Activated naive CD8-positive, alpha-beta T cell treated with anti-CD3 and anti-CD28 coated beads, Interleukin-2, amount 10 ng/mL, durations not matched to agents 7 days and 5 days (primary cell): ENCODE measurements at places on chromosomes 7 and 10. TPM values are rescaled to one million over a fixed set of nuclear protein-coding genes. Genes with fewer than 3 reads are reported as not detected.

DNA sequence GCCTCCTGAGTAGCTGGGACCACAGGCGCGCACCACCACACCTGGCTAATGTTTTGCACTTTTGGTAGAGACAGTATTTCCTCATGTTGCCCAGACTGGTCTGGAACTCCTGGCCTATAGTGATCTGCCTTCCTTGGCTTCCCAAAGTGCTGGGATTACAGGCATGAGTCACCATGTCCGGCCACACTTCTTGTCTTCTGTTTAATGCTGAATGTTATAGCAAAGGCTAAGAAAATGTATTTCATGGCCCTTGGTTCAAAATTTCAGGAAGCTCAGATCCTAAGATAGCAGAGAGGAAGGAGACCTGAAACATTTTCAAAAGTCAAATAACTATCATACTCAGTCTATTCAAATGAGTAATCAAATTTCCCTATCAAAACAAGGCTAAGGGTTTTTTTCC, 229.6 kb downstream of the BAMBI start:
- H3K4me3 ChIP-seq, result no peak overlapping the region
- no peaks in the 10 kb centered on the region for H3K36me3 ChIP-seq

DNA sequence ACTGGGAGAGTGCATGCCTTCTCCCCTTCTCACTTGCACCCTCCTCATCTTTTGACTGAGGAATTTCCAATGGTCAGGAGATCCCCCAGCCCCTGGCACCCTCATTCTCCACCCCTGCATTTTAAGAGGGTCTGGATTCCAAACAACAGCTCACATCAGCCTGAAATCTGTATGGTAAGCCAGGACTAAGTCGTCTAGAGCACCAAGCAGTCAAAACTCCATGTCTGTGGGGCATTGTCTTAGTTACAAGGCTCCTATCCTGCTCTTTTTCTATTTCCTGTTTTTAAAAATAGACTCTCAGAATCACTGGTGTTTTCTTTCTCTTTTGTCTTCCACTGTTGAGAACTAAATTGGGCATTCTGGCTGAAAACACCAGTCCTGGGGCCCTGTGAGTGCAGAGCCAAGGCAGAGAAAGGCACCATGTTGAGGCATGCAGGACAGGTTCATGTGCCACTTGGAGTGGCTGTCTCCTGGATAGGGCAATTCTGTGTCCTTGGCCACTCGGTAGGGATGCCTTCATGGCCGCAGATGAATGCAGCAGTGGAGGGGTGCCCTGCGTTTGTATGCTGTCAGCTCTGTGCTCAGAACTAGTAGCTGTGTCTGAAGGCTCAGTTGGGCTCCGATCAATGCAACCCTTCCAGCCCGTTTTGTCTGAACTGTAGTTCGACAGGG, 216.6 kb upstream of the YAE1 start:
- no peak overlapping the region for H3K27ac ChIP-seq
- no peak for DNase-seq
- H3K36me3 ChIP-seq, result no peaks in the 10 kb centered on the region
- H3K27me3 ChIP-seq, result peaks cover 12% of the 10 kb centered on the region
- no peaks in the 10 kb centered on the region for H3K4me1 ChIP-seq

DNA sequence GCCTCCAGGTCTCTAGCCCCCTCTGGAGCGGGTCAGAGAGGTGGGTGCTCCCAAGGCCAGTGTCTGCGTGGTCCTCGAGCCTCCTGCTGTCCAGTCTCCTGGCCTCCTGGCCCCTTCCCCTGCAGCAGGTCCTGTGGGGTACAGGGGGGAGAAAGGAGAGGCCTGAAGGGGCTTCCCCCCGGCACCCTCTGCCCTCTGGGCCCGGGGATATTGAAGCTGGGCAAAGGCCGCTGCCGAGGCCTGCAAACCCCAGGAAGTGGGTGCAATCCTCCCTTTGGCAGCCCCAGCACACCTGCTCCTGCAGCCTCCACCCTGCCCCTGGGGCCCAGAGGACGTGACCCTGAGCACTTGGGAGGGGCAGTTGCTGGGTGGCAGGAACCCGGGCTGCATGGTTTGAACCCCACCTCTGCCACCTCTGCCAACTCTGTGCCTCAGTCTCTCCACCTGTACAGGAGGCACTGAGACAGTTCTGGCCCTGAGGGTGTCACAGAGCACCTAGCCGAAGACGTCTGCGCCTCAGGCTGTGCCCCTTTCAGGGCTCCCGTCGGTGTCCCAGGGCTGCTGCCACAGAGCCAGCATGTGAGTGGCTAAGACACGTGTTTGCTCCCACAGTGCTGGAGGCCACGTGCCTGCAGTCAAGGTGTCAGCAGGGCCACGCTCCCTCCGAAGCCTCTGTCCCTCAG, 59.1 kb upstream of the INPP5A start:
- H3K27me3 ChIP-seq, result peaks cover 22% of the 10 kb centered on the region
- H3K27ac ChIP-seq, result no peak overlapping the region
- no peaks in the 10 kb centered on the region for H3K36me3 ChIP-seq

DNA sequence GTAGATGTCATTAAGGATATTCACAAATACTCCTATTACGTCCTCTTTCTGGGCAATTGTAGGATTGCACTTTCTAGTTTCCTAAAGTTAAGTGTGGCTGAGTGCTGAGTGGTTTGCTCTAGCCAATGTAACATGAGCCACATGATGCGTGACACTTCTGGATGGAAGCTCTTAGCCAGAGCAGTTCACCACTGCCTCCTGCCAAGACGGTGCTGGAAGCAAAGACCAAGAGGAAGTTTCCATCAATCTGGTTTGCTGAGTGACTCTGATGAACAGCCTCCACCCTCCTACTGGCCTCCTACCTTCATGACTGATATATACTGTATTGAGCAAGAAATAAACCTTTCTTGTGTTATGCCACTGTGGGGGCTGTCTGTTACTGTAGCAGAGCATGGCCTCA, 318.1 kb downstream of the KCNMA1 start:
- H3K27ac ChIP-seq, result no peak overlapping the region
- H3K36me3 ChIP-seq, result no peaks in the 10 kb centered on the region
- no peak overlapping the region for H3K4me3 ChIP-seq
- no peak for DNase-seq
- H3K27me3 ChIP-seq, result peaks cover 2% of the 10 kb centered on the region

GRCh38 chr7:19939746-19940145, 166.3 kb upstream of the TMEM196 start:
- H3K36me3 ChIP-seq, result no peaks in the 10 kb centered on the region
- H3K4me3 ChIP-seq, result no peak overlapping the region
- H3K27ac ChIP-seq, result no peak overlapping the region
- H3K27me3 ChIP-seq, result no peaks in the 10 kb centered on the region
- no peak for DNase-seq

- H3K27me3 ChIP-seq, result no peaks in the 10 kb centered on the region
- no peak for DNase-seq
- no peak overlapping the region for H3K4me3 ChIP-seq
- H3K27ac ChIP-seq, result no peak overlapping the region
These were observed 166.4 kb downstream of the GFRA1 start for GRCh38 chr10:116106611-116107010.

DNA sequence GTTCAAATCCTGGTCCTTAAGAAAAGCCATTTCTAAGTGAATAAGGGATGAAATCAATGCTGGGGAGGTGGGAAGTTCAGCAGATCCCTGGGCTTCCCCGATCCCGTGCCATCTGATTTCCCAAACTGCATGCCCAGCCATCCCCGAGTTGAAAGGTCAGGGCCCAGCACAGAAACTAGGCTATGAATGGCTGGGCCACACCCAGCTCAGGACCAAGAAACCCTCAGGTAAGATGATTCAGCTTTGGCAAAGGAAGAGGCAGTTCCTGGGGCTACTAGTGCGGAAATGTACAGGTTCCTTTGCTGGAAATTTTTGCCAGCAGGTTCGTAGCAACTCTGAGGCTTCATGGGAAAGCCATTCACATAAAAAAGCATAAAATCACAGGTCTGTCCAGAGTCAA, 182.7 kb downstream of the FAM107B start:
- peaks cover 54% of the 10 kb centered on the region for H3K4me1 ChIP-seq
- no peaks in the 10 kb centered on the region for H3K27me3 ChIP-seq
- H3K36me3 ChIP-seq, result peaks cover 42% of the 10 kb centered on the region
- no peak for DNase-seq
- H3K4me3 ChIP-seq, result no peak overlapping the region

GRCh38 chr7:148419856-148420832, 170.4 kb upstream of the C7orf33 start:
- H3K27me3 ChIP-seq, result peaks cover 32% of the 10 kb centered on the region
- DNase-seq, result no peak
- H3K36me3 ChIP-seq, result no peaks in the 10 kb centered on the region
- H3K27ac ChIP-seq, result no peak overlapping the region
- H3K4me3 ChIP-seq, result no peak overlapping the region
- H3K4me1 ChIP-seq, result peaks cover 6% of the 10 kb centered on the region

DNA sequence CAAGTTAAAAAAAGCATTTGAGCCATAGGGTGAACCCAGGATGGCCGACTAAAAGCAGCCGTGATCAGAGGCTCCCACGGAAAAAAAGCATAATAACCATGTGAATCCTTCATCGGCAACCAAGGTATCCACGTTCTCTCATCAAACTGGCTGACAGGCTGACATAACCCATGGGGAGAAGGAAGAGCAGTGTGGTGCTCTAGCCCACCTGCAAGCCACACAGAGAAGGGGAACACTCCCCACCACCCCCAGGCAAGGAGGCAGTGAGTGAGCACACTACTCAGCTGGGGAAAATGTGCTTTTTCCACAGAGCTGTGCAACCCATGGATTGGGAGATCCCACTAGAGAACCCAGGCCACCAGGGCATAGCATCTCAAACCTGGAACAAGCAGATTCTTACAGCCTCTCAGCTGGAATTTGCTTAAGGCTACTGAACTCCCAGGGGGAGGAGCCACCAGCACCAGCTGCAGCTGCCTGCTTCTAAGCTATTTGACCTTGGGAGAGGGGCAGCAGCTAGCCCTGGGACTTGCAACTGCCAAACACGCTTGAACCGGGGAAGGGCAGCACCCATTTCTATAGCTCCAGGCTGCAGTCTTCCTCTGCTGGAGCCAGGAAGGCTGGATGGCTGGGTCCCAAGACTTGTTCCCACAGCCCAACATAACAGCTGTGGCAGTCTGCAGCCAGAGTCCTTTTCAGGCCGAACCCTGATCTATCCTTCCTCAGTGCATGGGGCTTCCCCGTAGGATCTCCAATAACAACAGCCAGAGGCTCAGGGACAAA, 178.2 kb upstream of the NRG3 start:
- no peaks in the 10 kb centered on the region for H3K36me3 ChIP-seq
- H3K27me3 ChIP-seq, result no peaks in the 10 kb centered on the region
- no peak for DNase-seq
- H3K27ac ChIP-seq, result no peak overlapping the region

- peaks cover 4% of the 10 kb centered on the region for H3K27me3 ChIP-seq
- no peaks in the 10 kb centered on the region for H3K36me3 ChIP-seq
- no peak for DNase-seq
- no peaks in the 10 kb centered on the region for H3K4me1 ChIP-seq
These were observed 469.9 kb downstream of the CCSER2 start for GRCh38 chr10:84798312-84798711.

- H3K27ac ChIP-seq, result no peak overlapping the region
- no peaks in the 10 kb centered on the region for H3K36me3 ChIP-seq
- H3K4me3 ChIP-seq, result no peak overlapping the region
- H3K27me3 ChIP-seq, result no peaks in the 10 kb centered on the region
These were observed 438.6 kb upstream of the PFKP start for GRCh38 chr10:2628705-2629104.

DNA sequence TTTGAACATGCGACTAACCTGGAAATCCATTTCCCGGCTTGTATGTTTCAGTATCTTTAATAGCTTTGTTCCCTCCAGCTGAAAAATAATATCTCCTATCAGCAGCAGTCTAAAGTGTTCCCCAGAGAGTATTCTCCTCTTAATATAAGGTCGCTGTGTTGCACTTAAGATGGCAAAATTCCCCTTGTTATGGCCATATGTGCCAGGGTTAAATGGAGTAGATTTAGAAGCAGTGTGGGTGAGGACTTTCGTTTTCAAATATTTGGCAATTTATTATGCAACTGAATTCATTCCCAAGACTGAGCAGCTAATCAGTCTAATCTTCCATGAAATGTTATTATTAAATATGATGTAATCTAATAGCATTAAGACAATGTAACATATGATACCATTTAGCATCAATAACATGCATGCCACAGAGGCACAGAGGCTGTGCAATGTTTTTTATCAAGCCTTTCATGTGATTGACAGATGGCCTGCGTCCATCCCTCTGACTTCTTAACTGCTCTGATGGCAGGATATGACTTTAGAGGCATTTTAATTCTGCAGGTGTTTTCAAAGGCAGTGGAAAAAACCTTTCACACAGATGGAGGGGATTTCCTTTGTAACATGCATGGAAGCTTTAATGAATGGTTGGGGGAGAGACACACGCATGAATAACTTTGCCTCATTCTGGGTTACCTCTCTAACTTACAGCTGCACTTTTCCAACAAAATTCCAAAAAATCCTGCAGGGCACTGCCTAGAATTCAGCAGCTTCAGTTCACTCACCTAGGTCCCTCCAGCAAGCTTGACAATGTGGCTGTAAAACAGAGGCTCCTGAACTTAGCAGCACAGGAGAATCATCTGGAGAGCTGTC, 55.1 kb upstream of the ZPBP start:
- no peaks in the 10 kb centered on the region for H3K27me3 ChIP-seq
- peak overlapping the region; percentile 67 for H3K27ac ChIP-seq
- DNase-seq, result no peak
- no peaks in the 10 kb centered on the region for H3K36me3 ChIP-seq
- H3K4me1 ChIP-seq, result peaks cover 59% of the 10 kb centered on the region
- peak overlapping the region; percentile 56 for H3K4me3 ChIP-seq

- H3K4me1 ChIP-seq, result no peaks in the 10 kb centered on the region
- H3K27me3 ChIP-seq, result no peaks in the 10 kb centered on the region
- no peaks in the 10 kb centered on the region for H3K36me3 ChIP-seq
- DNase-seq, result no peak
These were observed 24.3 kb downstream of the FAM20C start for GRCh38 chr7:216360-217300.

- H3K36me3 ChIP-seq, result no peaks in the 10 kb centered on the region
- H3K27ac ChIP-seq, result no peak overlapping the region
- no peak for DNase-seq
- peaks cover 7% of the 10 kb centered on the region for H3K27me3 ChIP-seq
- no peaks in the 10 kb centered on the region for H3K4me1 ChIP-seq
These were observed 618.6 kb upstream of the MKI67 start for GRCh38 chr10:128744811-128745305.

- no peaks in the 10 kb centered on the region for H3K36me3 ChIP-seq
- no peak for DNase-seq
- H3K27ac ChIP-seq, result no peak overlapping the region
- no peaks in the 10 kb centered on the region for H3K4me1 ChIP-seq
These were observed 11.2 kb downstream of the BTBD16 start for GRCh38 chr10:122282253-122282671.

DNA sequence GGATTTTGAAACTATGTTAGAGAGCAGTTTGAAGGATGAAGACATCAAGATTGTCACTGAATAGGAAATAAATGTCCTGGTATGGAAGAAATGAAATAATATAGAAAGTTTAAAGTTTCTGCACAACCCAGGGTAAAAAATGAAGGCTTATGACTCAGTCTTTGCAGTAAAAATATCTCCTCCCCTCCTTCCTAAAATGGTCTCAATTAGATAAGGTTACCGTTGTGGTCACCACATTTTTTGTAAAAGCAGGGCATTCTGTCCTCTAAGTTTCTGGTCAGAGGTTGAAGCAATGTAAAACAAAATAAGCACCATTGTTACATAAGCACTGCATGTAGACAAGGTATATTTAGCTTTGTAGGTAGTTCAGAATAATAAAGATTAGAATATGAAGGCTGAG, 403.5 kb downstream of the SUGCT start:
- no peak for DNase-seq
- H3K27me3 ChIP-seq, result peaks cover 3% of the 10 kb centered on the region
- no peak overlapping the region for H3K4me3 ChIP-seq
- H3K36me3 ChIP-seq, result no peaks in the 10 kb centered on the region
- H3K27ac ChIP-seq, result no peak overlapping the region

GRCh38 chr10:96244354-96244753, 27.0 kb downstream of the BLNK start:
- H3K4me3 ChIP-seq, result no peak overlapping the region
- H3K4me1 ChIP-seq, result peaks cover under 1% of the 10 kb centered on the region
- H3K27ac ChIP-seq, result no peak overlapping the region

Gene HOXA3
- not detected for total RNA-seq
